ENCODE measurements at places on chromosomes 6 and 20.

DNA sequence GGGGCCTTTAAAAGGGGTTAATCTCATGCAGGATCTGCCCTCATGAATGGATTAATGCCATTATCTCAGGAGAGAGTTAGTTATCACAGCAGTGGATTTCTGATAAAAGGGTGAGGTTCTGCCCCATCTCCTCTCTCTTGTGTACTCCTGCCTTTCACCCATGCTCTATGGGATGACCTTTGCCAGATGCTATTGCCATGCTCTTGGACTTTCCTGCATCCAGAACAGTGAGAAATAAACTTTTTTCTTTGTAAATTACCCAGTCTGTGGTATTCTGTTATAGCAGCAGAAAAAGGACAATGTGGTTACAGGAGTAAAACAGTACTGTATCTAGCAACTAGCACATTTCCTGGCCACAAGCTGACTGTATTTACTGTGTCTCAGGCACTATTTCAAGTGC, 58.0 kb upstream of the CCN2 start:
- DNase-seq = no peak

GRCh38 chr6:72175916-72176315, 289.6 kb downstream of the RIMS1 start:
- DNase-seq = no peak

GRCh38 chr6:137218917-137219663, at the start of gene IFNGR1:
Gene IFNGR1, minus strand, starts transcription at chr6:137219385. Its CDS starts 58 bp downstream, at chr6:137219327.
- DNase-seq = no peak

DNA sequence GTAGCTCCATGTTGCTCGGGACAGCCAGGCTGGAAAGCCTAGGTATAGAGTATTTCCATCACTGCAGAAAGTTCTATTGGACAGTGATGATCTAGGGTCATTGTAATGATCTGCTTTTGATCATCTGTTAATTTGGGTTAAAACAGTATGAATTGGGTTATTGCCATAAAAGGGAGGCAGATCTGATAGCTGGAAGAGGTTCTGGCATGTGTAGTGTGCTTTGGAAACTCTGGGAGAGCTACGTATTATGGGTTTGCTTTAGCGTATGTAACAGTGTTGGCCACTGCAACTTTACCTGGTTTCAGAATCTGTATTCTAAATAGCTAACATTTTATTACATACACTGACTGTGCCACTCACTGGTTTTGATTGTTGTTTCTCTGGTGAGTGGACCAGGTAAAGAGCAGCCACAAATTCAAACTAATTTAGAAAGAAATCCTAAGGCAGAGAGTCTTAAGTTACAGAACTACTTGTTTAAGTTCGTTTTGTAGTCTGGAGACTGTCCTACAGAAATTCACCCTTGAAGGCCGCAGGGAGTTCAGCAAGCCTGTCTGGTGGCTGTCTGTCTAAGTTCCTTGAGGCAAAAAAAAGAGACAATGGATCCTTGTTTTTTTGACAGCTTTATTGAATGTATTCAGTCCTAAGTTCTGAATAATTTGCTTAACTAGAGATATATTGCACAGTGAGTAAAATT, 300.3 kb downstream of the PRL start:
- no peak for DNase-seq

GRCh38 chr6:112478036-112478435, 130.9 kb downstream of the RFPL4B start:
- DNase-seq = no peak

DNA sequence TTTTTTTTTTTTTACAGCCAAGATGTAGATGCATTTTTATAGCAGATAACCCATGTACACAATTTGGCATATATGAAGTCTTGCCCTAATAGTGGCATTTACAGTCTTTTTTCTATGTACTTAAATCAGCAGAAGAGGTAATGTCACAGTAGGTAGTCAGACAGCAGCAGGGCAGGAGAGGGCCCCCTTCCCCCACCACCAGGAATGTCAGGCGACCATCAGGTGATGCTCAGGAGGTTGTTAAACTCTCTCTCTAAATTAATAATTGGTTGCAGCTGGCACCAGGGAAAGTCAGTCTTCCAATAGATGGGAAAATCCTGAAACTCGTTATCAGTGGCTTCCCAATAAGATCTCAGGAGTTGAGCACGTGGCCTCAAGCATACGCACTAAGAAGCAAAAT, 188.0 kb upstream of the ADGRB3 start:
- DNase-seq = no peak

- DNase-seq = peak; percentile 54
These were observed 31.4 kb downstream of the GCLC start for GRCh38 chr6:53513519-53513966.

- no peak for DNase-seq
These were observed 187.5 kb downstream of the MOXD1 start for GRCh38 chr6:132213732-132214131.

DNA sequence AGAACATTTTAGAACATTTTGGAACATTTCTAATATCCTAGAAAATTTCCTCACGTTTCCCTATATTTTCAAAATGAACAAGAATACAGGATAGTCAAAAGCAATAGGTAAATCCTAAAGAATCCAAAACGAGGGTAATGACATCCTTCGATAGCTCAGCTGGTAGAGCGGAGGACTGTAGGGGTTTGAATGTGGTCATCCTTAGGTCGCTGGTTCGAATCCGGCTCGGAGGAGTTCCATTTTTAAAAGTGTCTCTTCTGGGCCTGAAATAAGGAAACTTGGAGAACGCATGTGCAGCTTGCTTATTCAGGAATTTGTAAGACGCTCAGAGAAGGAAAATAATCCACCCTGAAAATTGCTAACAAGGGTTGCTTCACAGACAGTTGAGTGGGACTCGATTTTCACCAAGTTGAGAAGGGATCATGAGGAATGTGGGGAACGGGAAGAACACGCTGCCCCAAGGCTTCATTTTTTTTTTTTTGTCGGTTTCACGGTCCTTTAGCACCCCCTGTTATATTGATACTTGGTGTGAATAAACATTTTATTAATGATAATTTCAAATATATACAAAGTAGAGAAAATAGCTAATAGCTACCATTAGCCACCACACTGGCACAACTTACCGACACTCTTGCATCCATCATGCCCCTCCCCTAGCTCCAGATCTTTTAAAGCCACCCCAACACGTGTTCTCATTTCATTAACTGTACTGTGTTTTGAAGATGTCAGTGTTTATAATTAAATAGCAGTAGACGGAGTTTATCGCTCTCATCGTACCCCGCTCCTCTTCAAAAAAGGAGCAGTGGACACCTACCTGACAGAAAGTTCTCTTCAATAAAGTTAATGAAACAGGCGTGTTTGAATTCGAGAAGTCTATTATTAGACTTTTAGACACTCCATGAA, 1.8 kb upstream of the ABT1 start:
- no peak for DNase-seq

DNA sequence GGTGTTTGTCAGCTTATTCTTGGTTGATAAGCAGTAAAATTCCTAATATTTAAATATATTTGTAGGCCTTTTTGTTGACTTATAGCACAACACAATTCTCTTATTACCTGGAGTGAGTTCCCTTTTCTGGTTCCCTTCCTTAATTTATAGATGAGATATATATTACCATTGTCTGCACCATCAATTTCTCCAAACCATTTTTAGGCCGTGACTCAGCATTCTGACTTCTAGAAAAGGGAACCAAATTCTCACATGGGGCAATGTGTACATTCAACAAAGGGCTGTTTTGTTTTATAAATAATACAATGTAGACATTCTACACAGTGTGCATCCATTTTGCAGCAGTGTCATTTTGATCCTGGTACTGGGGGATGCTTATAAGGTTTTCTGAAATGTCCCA, 52.8 kb downstream of the NCOA7 start:
- no peak for DNase-seq

DNA sequence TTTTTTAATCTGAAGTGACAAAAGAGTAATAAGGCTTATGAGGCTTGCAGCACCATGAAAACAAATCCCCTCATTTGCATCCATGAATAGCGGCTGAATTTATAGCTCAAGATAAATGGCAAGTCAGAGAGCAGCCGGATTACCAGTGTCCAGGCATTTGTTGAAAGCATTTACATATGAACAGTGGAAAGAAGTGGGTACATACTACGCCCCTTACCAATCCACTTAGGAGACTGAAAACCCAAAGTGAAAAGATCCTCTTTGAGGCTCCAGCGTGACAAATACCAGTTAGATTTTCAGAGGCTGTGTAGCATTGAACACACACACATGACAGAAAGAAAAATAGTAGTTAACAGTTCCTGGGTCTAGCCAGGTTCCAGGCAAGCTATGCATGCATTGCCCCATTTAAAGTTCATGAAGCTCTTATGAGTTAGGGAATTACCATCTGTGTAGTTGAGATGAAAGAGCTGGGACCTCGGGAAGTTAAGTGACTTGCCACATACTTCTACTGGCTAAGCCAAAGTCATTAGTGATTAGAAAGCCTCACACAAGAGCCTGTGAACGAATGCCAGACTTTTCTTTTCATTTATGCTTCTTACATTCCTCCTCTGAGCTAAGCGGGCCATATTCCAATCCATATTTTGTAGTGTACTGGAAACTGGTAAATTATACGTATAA, 28.3 kb upstream of the NHSL1 start:
- DNase-seq = no peak

GRCh38 chr6:43744931-43745727, 24.9 kb upstream of the VEGFA start:
- DNase-seq = peak; percentile 33

DNA sequence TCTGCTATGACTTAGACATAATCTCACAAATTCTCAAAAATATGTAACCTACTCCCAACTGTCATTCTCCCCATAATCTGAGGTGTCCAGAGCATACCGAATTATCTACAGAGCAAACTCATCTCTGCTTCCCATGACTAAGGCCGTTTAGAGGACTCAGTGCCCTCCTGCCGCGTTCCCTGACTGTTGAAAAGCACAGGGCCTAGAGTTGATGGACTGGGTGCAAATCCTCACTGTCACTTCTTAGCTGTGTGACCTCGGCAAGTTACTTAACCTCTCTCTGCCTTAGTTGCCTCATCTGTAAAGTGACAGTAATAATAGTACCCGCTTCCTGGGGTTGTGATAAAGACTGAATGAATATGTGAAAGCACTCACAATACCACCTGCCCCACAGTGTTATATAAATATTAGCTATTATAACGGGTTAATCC, 4.7 kb upstream of the TUBB2A start:
- DNase-seq = no peak

DNA sequence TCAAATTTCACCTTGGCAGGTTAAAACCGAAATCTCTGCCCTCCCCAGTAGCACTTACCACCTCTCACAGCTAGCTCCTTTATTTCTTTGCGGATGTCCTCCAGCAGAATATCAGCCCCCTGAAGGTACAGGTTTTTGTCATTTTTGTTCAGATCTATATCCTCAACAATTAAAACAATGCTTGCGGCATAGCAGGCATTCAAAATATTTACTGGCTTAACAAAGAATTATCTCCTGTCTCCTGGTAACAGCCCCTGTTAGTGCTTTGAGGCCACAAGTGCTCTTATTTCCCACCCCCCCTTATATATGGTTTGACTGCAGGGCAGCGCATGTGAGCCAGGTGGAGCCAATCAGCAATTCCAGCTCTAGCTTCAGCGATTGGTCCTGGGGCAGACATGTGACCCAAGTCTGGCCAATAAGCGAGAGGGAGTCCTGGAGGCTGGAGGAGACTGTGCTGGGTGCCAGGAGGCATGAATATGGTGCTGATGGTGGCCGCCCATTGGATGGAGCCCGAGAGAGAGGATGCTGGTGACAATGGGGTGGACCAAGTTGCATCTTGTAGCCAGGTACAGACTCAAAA, 21.0 kb downstream of the SULF2 start:
- DNase-seq = no peak

DNA sequence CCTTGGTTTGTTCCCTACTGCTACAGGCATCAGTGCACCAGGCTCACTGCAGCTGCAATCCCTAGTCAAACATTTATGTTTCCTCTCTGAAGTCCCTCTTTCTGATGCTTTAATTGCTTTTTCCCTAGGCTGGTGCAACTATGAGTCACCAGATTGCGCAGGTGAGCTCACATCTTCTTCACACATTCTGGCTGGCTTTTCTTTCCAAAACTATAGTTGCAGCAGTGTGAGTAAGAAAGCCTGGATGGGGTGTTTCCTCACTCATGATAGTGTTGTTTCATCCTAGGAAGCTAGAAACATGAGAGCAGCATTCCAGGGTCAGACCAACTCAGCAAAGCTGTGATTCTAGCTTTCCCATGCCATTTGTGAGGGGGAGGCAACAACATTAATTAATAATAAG, 296.4 kb downstream of the PAX1 start:
- no peak for DNase-seq

- no peak for DNase-seq
These were observed 159.4 kb upstream of the CITED2 start for GRCh38 chr6:139533573-139534471.

DNA sequence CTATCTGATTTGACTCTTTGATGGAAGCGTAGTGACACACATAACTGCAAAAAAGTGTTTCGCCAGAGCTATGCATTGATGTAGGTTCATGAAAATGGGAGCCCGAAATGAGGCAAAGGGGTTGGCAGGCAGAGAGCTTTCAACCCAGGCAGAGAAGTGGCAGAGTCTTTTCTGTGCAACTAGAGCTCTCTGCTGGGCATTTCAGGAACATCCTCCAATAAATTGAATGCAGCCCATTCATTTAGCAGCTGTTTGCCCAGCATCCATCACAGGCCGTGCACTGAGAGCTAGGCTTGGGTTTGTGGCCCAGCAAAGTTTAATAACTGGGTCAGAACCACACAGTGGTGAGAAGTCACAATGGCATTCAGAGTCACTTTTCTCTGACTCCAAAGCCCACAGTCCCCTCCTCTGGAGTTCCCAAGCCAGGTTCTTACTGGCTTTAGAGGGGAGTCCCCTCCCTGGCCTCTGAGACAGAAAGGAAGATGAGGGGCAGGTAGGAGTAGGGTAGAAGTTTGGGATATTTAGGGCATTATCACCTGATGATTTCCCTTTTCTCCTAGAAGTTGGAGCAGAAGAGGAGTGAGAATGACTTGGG, 31.8 kb upstream of the ELMO2 start:
- peak; percentile 13 for DNase-seq

DNA sequence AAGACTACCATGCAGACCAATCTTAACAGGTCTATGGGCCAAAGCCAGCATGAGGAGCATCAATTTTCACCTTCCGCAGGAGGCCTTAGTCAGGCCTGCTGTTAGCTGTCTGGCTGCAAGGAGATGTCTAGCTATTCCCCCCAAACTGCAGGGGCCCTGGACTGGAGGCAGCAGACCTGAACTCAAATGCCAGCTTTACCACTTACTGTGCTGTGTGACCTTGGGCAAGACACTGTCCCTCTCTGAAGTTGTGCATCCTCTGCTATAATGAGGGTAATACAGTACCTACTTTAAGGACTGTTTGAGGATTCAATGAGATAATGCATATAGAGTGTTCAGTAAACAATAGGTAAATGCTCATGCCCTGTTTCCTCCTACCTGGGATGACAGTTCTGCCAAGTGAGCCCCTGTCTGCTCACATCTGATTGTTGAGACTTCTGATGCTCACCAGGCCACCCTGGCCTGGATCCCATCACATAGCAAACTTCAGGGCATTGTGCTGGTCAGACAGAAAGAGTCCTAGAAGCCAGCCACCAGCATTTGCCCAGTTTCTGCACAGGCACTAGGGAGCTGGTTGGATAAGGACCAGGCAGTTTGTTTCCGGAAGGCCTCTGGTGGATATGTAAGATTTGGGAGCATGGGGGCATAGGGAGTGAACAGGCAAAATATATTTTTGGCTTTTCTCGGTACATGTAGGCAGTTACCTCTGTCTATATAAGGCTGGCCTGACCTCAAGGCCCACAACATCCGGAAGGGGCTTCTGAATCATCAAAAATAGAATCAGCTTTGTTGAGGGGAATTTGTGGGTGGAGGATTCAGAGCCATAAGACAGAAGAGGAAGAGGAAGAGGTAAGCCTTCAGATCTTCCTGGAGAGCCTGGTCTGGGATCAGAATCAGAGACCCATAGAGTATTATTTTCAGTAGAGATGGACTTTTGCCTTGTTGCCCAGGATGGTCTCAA, 2.3 kb upstream of the OCSTAMP start:
- DNase-seq = no peak

- DNase-seq = no peak
These were observed 469.0 kb downstream of the CDC5L start for GRCh38 chr6:44856479-44856878.

Measured in LNCaP clone FGC (cell line).